ENCODE measurements at places on chromosomes 7 and 10.

GRCh38 chr7:130838738-130839137 is 104.7 kb upstream of the KLF14 start:
- DNase-seq, result no peak

- DNase-seq, result no peak
Observed at GRCh38 chr10:52194191-52194590, 119.9 kb upstream of the DKK1 start.

DNA sequence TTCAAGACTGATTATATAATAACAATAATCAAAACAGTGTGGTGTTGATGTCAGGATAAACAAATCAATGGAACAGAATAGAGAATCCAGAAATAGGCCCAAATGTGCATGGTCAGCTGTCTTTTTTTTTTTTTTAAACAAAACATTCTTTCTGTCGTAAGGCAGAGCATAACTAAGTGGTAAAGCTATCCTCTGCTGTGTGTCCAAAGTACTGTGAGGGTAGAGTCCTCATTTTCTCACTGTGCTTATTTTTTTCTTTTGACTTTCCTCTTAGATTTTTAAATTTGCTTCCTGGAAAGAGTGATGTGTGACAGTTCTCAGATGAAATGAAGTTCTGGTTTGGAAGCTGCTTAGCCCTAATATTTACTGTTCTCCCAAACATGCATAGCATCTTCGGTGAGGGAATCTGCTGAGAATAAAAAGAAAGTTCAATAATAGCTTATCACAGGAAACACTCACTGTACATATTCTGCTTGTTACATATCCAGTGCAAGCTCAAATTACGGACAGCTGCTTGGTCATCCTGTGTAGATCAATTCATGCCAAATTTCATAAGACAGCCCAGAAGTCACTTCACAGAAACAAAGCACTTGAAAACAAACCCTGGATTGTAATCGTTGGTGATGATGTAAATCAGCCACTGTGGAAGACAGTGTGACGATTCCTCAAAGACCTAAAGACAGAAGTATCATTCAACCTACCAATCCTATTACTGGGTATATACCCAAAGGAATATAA is 423.9 kb downstream of the NEBL start:
- no peak for DNase-seq

DNA sequence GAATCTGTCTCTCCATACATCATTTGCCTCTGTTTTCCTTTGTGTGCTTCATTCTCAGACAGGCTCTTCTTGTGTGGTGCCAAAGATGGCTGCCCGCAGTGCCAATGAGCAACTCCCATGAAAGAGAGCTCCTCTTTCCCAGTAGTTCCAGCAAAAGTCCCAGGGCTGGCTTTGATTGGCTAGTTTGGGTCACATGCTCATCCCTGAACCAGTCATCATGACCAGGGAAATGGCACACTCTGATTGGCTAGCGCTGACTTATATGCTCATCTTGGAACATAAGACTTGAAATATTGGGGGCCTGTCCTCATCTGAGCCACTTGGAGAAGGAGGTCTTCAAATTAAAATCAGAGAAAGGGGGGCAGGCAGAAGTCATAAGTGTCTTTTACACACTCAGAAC is 112.7 kb downstream of the CDH23 start:
- no peak for DNase-seq

DNA sequence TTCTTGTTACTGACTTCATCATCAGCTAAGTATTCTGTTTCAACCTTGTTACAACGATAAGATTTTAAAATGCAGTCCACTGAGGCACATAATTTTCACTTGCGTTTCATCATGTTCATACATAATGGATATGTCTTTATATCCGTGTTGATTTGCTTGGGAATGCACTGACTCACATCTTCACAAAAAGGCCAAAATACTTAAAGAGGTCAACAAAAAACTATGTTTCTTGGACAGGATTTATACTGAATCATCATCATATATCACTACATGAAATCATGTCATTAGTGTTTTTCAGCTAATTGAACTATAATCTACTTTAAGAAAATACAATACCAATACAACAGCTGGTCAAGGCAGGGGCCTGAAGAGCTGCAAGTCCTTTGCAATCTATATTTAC is 324.5 kb upstream of the KLF6 start:
- no peak for DNase-seq

Measured in endothelial cell (in vitro differentiated cells).